LHCN-M2 (cell line): ENCODE measurements at places on chromosomes 7 and 10. TPM values are rescaled to one million over a fixed set of nuclear protein-coding genes. Genes with fewer than 3 reads are reported as not detected.

PWWP2B gene
- 8.2 and 8.5 TPM in 2 replicates for total RNA-seq

WAPL gene
- total RNA-seq, result 31.8 and 36.6 TPM in 2 replicates

SPDYE1 gene
- not detected in 2 replicates for total RNA-seq

SPACDR gene
- not detected in 2 replicates for total RNA-seq

MDFIC gene
- 67.0 and 72.6 TPM in 2 replicates for total RNA-seq

TRIL gene
- total RNA-seq, result 0.32 and 0.46 TPM in 2 replicates

CALU gene
- 841 and 886 TPM in 2 replicates for total RNA-seq

SFTPA1 gene
- not detected in 2 replicates for total RNA-seq

MIOS gene
- total RNA-seq, result 215 and 330 TPM in 2 replicates

ETV1 gene
- 24.1 and 33.2 TPM in 2 replicates for total RNA-seq

AZGP1 gene
- total RNA-seq, result not detected in 2 replicates

VAX1 gene
- not detected in 2 replicates for total RNA-seq

RARRES2 gene
- total RNA-seq, result 9.4 and 24.8 TPM in 2 replicates

EBLN1 gene
- total RNA-seq, result 0.26 TPM in 1 of 2 replicates, not detected in the other

GNG11 gene
- total RNA-seq, result 90.1 and 92.7 TPM in 2 replicates

- DNase-seq, result peak; percentile 92
These were observed at the start of gene SRGN for GRCh38 chr10:69087590-69088470. TSS of gene SRGN (plus strand) at chr10:69088103. CDS start at chr10:69088158, 55 bp downstream.

DNA sequence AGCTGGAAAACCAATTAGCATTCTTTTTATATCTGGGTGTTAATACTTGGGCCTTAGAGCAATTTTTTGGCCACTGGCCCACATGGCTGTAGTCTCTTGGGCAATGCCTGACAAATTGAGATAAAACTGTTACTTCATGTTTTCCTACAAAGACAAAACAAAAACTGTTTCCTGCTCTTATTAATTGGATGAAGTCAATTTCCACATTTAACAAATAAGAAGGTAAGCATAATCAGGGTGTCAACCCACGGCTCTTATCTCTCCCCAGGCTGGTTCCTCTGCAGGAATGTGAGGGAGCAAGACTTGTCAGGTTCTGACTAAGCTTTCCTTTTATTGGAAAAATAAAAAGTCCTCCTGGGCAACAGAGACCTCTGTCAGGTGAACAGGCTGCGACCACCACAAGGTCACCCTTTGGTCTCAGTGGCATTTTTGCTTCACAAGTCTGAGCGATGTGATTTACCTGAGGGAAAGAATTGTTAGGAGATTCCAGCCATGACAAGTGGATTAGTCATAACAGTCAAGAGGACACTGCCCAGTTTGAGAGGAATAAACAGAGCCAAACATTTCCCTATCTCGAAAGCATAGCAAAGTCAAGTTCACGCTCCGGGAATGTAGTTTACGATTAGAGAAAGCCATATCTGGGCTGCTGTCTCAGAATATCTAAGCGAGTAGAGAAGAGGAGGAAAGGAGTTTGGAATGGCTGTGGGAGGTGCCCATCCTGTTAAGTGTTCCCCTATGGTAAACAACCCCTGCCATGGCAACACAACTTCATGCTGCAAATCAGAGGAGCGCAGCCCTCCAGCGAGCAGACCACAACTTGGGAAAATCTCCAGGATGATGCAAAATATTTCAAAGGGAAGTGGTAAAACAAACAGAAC, 144.4 kb downstream of the TES start:
- peak; percentile 98 for DNase-seq

- no peak for DNase-seq
These were observed 18.4 kb downstream of the SORBS1 start for GRCh38 chr10:95542761-95543160.

GRCh38 chr7:137652721-137653120, 194.1 kb downstream of the DGKI start:
- DNase-seq, result peak; percentile 72

GRCh38 chr10:78853864-78854263, 214.9 kb upstream of the ZMIZ1 start:
- no peak for DNase-seq

GRCh38 chr7:25614415-25614814, 386.1 kb upstream of the NPVF start:
- DNase-seq, result no peak

DNA sequence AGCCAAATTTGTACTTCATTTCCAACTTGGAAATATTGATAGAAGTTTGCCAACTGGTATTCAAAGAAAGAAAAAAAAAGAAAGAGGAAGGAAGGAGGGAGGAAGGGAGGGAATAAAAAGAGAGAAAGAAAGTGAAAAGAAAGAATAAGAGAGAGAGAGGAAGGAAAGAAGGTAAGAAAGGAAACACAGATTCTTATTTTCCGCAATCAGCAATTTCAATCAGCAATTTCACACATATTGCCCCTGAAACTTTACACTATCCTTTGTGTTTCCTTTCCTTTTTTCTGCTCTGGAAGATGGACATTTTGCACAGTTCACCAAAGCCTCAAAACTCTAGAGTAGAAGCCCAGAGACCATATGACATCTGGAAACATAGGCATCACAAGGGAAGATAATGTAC, 888.1 kb downstream of the REEP3 start:
- DNase-seq, result no peak

- DNase-seq, result no peak
These were observed 16.3 kb downstream of the TM9SF3 start for GRCh38 chr10:96570511-96570910.

DNA sequence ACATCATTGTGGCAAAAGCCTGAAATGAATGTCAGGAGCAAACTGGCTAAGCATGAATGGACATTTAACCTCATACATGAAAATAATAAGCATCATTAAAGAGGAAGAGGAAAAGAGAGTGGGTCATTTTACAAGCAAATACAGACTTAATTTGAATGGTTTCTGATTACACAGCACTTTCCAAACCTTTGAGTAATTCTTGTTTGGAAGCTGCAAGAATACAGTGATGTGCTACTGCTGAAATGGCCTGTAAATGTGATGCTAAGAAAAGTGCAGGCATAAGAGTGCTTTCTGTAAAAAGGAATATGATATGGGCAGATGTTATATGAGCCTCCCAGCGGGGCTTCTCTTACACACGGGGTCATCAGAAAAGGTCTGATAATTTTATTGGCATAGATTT, 30.2 kb downstream of the TAS2R16 start:
- peak; percentile 4 for DNase-seq

- peak; percentile 93 for DNase-seq
These were observed 604 bp upstream of the STAM start for GRCh38 chr10:17643339-17643754.

GRCh38 chr7:25250386-25250785, 22.1 kb upstream of the NPVF start:
- no peak for DNase-seq

DNA sequence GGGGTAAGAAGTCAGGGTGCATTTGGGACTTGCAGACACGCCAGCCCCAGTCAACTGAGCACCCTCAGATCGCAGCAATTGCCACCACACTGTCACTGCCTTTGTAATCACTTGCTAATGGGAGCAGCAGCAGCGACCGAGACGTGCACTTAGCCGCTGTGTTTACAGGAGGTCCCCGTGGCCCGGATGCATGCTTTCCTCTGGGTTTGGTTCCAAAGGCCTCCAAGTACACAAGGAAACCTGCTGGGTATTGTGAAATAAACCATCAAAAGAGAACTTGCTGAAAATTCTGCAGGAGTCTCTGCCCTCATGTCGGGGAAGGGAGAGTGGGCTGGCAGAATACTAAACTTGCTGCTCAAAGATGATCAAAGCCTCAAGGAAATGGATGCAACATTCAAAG, 341.7 kb downstream of the DNAJB6 start:
- DNase-seq, result no peak

GRCh38 chr7:92778972-92779371, 57.4 kb downstream of the CDK6 start:
- peak; percentile 83 for DNase-seq

DNA sequence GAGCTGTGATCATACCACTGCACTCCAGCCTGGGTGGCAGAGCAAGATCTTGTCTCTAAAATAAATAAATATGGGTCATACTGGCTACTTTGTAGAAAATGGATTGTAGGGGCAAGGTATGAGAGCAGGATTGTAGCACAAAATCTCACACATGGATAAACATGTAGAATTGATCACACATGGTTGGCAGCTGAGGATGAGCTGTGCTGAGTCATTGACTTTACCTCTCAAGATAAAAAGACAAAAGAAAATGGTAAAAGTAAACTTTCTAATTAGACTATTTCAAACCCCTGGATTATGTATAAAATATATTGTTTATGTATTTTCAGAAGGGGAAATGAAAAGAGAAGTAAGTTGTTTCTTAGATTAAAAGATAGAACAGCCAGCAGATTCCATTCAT, 69.3 kb downstream of the APBB1IP start:
- DNase-seq, result no peak

GRCh38 chr7:45446195-45446944, 127.8 kb upstream of the ADCY1 start:
- DNase-seq, result no peak

DNA sequence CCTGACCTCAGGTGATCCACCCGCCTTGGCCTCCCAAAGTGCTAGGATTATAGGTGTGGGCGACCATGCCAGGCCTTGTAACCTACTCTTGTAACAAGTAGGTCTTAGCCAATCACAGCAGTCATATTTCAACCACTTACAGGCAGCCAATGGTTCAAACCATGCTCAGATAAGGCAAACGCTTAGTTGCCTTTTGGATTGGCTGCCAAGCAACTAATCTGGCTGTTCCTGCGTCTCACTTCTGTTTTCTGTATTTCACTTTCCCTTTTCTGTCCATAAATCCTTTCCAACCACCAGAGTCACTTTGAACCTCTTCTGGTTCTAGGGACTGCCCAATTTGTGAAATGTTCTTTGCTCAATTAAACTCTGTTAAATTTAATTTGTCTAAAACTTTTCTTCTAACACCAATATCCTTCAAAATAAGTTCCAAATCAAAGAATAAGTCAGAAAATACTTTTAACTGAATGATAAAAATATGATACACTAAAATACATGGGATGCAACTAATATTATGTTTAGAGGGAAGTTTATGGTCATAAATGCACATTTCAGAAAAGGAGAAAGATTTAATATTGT, 19.1 kb upstream of the PRF1 start:
- no peak for DNase-seq

DNA sequence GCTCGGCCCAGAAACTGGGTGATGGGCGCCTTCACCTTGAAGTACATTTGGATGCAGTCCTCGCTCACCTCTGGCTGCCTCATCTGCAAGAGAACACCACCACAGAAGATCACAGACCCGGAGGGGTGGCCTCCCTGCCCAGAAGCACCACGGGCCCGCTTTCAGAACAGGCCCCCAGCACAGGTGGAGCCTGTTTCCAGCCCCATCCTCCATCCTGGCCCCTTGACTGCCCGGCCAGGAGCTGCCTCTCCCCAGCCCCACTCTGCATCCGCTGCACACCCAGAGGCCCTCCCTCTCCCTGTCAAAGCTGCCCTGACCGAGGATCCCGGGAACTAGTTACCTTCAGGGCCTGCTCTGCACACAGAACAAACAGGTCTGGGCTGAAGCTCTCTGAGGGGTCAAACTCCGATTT, 724 bp downstream of the CFAP46 start:
- DNase-seq, result no peak

GRCh38 chr10:114674346-114674745, 16.3 kb upstream of the ABLIM1 start:
- no peak for DNase-seq

DNA sequence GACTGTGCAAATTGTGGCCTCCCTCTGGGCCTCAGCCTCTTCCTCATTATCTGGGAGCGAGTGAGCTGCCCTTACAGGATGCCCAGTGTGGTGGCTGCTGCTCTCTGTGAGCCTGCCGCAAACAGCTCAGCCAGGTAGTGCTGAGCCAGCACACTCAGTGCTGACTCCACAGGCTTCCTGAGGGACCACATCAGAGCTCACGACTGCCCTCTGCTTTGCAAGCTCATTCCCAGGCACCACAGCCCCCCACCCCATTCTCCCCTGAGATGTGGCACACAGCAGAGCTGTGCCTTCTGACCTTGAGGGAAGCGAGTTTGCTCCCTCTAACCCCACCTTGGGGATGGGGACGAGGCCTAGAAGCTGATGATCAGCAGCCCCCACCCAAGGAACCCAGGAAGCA, 230.5 kb upstream of the PPP2R2D start:
- DNase-seq, result no peak

- DNase-seq, result no peak
These were observed 3.5 kb upstream of the ATP6V0E2 start for GRCh38 chr7:149870274-149870673.

DNA sequence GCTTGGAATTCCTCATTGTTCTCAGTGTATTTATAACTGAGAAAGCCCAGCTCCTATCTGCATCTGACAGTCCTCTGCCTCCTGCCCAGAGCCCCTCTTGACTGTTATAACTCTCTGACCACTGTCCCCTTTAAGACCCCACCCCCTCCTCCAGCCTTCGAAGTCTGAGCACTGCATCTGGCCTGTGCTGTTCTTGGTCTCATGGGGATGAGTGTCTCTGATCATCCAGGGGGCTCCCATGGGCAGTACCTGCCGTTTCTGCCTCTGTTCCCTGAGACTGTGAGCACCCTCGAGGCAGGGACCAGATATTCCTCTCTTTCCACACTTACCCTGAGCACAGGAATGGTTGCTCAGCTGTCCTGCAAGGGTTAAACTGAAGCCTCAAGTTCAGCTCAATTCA, 7.7 kb downstream of the GHRHR start:
- no peak for DNase-seq

GRCh38 chr7:112420236-112420861, 29.9 kb upstream of the IFRD1 start:
- DNase-seq, result no peak

GRCh38 chr7:132150711-132151110, 425.6 kb downstream of the PLXNA4 start:
- no peak for DNase-seq

GRCh38 chr10:23253780-23254179, 61.7 kb downstream of the PTF1A start:
- peak; percentile 8 for DNase-seq

- peak; percentile 57 for DNase-seq
These were observed 2.3 kb downstream of the GLRX3 start for GRCh38 chr10:130138479-130138866.
